ENCODE measurements at places on chromosomes 16 and 17. TPM values are rescaled to one million over a fixed set of nuclear protein-coding genes. Genes with fewer than 3 reads are reported as not detected.
A peak's percentile ranks its signal among the peaks of the same experiment; 100 is the strongest.

GRCh38 chr17:73118139-73118538 lies 25.7 kb upstream of the SLC39A11 start:
- H3K27me3 ChIP-seq = no peaks in the 10 kb centered on the region
- no peak overlapping the region for H3K4me3 ChIP-seq
- no peak overlapping the region for H3K27ac ChIP-seq
- no peak for DNase-seq
- no peaks in the 10 kb centered on the region for H3K36me3 ChIP-seq

GRCh38 chr16:85425074-85425662 lies 188.0 kb upstream of the GSE1 start:
- DNase-seq = no peak
- H3K27ac ChIP-seq = no peak overlapping the region
- H3K4me3 ChIP-seq = no peak overlapping the region
- H3K27me3 ChIP-seq = peaks cover 29% of the 10 kb centered on the region
- peaks cover 16% of the 10 kb centered on the region for H3K4me1 ChIP-seq

DNA sequence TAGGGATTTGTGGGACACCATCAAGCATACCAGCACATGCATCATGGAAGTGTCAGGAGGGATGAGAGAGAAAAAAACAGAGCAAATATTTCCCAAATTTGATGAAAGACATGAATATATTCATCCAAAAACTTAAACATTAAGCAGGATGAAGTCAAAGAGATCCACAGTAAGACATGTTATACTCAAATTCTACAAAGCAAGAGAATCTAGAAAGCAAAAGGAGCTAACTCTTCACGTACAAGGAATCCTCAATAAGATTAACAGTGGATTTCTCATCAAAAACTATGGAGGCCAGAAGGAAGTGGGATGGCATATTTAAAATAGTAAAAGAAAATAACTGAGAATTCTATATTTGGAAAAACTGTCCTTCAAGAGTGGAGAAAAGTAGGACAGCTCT lies 374.8 kb downstream of the ZFHX3 start:
- no peak overlapping the region for H3K4me3 ChIP-seq
- no peaks in the 10 kb centered on the region for H3K4me1 ChIP-seq
- no peak for DNase-seq
- H3K27ac ChIP-seq = no peak overlapping the region
- peaks cover 53% of the 10 kb centered on the region for H3K36me3 ChIP-seq
- H3K27me3 ChIP-seq = no peaks in the 10 kb centered on the region

GRCh38 chr17:1455291-1455796 lies 688 bp downstream of the CRK start:
- H3K36me3 ChIP-seq = no peaks in the 10 kb centered on the region
- peaks cover 38% of the 10 kb centered on the region for H3K4me1 ChIP-seq
- peak overlapping the region; percentile 99 for H3K4me3 ChIP-seq
- no peaks in the 10 kb centered on the region for H3K27me3 ChIP-seq
- H3K27ac ChIP-seq = peak overlapping the region; percentile 96
- peak; percentile 49 for DNase-seq

DNA sequence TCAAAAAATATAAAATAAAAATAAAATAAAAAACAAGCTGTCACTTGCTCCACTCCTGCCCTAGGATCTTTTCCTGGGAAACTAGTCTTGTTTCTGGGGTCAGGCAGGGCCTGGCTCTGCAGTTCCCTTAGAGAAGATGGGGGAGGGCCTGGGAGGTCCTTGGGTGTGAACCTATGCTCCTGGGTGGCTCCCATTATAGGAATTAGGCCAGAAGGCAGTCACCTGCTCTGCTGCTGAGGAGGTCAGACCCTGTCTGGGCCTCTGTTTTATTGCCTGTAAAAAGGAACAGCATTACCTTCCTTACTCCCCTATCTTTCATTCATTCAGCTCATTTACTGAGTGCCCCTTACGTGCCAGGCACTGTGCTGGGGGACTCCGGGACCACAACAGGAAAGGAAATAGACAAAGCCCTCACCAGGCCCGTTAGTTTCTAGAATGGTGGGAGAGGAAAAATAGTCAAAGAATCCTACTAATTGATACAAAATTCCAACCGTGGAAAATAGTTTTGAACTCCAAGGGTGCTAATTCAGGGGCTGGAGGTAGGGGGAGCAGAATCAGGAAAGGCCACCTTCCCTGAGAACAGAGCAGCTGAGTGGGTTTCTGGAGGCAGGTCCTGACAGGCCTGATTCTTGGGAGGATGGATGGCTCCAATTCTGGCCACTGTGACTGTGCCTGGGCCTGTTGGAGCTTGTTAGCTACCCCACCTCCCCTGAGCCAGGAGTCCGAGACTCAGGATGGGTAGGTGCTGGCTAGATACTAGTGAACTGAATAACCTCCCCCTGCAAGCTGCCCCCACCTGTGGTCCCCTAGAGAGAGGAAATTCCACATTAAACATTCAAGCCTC lies 1.3 kb upstream of the SLC46A1 start:
- H3K27ac ChIP-seq = no peak overlapping the region
- no peaks in the 10 kb centered on the region for H3K36me3 ChIP-seq
- H3K4me3 ChIP-seq = peak overlapping the region; percentile 67
- H3K27me3 ChIP-seq = peaks cover 51% of the 10 kb centered on the region
- peaks cover 20% of the 10 kb centered on the region for H3K4me1 ChIP-seq
- DNase-seq = no peak

DNA sequence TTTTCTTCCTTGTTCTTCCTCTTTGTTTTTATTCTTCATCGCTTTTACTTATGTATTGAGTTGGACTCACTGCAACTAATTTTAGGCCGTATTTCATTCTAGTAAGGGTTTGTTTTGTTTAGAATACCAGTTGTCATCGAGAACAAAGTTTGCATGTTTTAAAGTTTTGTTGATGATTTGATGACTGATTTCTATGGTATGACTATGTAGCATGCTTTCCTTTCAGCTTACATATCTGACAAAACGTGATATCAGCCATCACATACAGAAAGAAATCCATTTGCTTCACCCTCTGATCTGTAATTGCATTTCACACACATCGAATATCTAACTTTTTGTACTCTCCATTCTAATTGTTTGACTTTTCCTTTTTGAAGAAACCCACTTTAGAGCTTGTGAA lies 4.0 kb downstream of the PRKCA start:
- no peak for DNase-seq
- H3K27ac ChIP-seq = no peak overlapping the region
- H3K27me3 ChIP-seq = peaks cover 6% of the 10 kb centered on the region
- peaks cover 6% of the 10 kb centered on the region for H3K36me3 ChIP-seq

DNA sequence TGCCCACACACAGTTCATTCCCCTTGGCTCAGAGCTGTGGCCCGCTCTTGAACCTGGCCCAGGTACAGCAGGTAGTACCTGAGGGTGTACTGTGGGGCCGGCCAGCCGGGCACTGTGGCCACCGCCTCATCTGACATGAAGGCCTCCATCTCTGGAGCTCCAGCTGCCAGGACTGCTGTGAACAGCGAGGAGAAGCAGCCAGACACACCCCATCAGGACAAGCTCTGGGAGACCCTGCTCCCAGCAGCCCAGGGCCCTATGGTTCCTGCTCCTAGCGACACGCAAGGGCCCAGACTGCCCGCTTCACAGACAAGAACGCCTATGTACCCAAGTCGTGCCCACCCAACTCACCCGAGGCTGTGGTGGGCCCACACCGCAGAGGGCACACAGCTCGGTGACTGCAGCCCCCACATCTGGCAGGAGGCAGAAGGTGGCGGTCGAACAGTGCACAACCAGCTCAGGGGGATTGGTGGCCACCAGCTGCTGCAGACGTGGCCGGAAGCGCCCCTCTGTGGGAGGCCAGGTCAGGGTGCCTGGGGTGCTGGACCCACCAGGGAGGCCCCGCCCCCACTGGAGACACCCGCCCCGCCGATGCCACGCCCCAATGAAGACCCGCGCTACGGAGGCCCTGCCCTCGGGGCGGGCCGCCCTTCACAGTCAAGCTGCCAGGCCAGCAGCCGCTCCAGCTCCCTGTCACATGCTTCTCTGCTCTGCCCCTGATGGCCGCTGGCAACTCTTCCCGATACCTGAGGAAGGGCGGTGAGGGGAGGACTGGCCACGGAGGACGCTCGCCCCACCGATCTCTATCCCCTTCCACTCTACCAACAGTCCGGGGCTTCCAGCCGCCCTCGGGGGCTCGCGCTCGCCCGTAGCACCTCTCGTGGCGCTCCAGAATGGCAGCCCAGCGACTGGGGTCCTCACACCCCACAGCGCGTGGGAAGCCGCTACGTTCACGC lies 1.1 kb upstream of the STUB1 start:
- H3K27ac ChIP-seq = no peak overlapping the region
- DNase-seq = peak; percentile 64
- H3K36me3 ChIP-seq = peaks cover 3% of the 10 kb centered on the region
- H3K27me3 ChIP-seq = peaks cover 20% of the 10 kb centered on the region
- peak overlapping the region; percentile 91 for H3K4me3 ChIP-seq

DNA sequence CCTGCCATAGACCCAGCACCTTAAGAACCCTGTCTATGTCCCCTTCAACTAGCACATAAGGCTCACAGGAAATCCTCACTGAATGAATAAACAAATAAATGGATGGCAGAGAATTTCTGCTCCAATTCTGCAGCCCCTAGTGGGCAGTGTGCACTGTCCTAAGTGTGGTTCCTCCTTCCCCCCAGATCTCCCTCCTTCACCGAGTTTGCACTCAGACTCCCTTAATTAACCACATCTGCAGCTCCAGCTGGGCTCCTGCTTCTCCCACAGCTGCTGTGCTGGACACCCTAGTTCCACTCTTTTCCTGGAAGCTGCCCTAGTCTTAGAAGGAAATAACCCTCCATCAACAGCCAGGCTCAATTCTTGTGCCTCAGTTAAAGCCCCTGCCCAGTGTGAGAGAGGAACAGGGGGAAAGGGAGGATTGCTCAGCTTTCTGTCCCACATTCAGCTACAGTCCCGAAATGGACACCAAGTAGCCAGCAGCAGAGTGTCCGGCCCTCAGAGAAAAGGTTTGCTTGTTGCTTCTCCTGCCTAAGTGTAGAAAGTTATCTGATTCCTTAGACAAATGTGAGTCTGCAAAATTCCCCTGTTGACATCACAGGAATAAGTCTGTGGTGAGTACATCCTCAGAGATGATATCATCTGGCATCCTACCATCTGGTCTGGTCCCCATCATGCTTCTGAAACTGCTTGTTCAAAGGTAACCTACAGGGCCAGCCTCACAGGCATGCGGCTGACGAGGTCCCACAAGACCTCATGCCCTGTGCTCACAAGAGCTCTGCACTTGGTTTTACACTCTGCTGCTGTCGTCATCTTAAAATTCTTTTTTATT lies 12.3 kb downstream of the LRRC3C start:
- H3K27me3 ChIP-seq = peaks cover 4% of the 10 kb centered on the region
- peaks cover 11% of the 10 kb centered on the region for H3K4me1 ChIP-seq
- no peak for DNase-seq
- H3K36me3 ChIP-seq = no peaks in the 10 kb centered on the region
- H3K27ac ChIP-seq = no peak overlapping the region

DNA sequence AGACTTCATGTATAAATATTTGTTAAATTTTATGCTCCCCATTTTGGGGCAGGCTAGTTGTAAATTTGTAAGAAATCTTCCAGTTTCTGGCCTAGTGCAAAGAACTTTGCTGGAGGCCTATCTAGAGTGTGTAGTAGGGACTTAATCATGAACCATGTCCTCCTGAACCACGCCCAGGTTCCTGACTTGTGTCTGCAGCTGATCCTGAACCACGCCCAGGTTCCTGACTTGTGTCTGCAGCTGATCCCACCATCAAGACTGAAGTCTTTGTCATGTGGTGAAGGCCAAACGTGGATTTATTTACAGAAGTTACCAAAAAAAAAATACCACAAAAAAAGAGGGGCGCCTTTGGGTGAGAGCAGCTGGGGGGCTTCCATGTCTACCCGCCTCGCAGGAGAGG lies 33.1 kb downstream of the LMF1 start:
- DNase-seq = no peak
- no peak overlapping the region for H3K27ac ChIP-seq
- no peak overlapping the region for H3K4me3 ChIP-seq
- H3K4me1 ChIP-seq = no peaks in the 10 kb centered on the region

DNA sequence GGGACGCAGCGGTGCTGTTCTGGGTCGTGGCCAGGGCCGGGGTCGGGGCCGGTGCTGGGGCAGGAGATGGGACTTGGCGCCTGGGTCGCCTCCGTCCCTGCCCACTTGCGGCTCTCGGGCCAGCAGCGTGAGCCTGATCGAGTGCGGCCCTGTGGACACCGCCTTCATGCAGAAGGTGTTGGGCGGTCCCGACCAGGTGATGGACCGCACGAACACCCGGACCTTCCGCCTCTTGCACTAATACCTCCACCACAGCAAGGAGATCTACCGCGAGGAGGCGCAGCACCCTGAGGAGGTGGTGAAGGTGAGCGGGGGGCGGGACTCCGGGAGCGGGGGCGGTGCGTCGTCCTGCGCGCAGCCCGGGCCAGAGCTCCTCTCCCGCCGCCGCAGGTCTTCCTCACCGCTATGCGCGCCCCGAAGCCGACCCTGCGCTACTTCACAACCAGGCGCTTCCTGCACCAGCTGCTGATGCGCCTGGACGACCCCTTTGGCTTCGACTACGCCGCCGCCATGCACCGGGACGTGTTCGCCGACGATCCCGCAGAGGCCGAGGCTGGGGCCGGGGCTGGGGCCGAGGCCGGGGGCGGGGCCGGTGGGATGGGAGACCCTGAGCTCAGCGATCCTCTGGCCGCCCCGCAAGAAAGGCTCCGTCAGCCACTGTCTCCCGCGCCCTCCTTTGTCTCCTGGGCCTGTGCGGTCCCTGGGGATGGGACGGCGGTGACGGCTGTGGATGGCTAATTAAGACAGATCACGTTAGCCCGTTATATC lies 4.5 kb upstream of the HSD17B1 start:
- peak overlapping the region; percentile 27 for H3K27ac ChIP-seq
- peaks cover 13% of the 10 kb centered on the region for H3K4me1 ChIP-seq
- no peaks in the 10 kb centered on the region for H3K36me3 ChIP-seq
- H3K4me3 ChIP-seq = peak overlapping the region; percentile 72

GRCh38 chr17:75457047-75457654 lies 716 bp downstream of the TMEM94 start:
- peaks cover 56% of the 10 kb centered on the region for H3K4me1 ChIP-seq
- H3K27ac ChIP-seq = peak overlapping the region; percentile 95
- peak; percentile 32 for DNase-seq
- H3K27me3 ChIP-seq = no peaks in the 10 kb centered on the region
- no peaks in the 10 kb centered on the region for H3K36me3 ChIP-seq

GRCh38 chr17:50180111-50180510 lies 14.3 kb downstream of the SGCA start:
- H3K36me3 ChIP-seq = no peaks in the 10 kb centered on the region
- H3K4me1 ChIP-seq = peaks cover 63% of the 10 kb centered on the region
- peak overlapping the region; percentile 3 for H3K4me3 ChIP-seq
- no peak overlapping the region for H3K27ac ChIP-seq

DNA sequence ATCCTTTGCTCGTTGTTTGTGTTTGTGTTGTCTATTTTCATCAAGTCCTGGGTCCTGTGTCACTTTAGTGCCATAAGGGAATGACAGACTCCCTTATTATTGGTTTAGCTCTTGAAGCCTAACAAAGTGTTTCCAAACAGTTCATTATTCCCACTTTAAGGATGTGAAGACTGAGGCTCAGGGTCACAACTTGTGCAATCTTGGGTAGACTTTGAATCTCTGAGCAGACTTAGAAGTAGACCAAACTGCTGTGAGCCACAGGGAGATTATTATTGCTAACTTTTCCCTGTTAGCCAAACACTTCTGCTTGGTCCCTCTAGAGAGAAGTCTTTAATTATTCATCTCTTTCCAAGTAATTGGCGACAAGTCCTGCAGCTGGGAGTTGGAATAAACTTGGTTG lies 31.8 kb downstream of the PRKCB start:
- no peak for DNase-seq
- no peaks in the 10 kb centered on the region for H3K4me1 ChIP-seq
- H3K4me3 ChIP-seq = no peak overlapping the region
- H3K27me3 ChIP-seq = peaks cover 33% of the 10 kb centered on the region
- H3K27ac ChIP-seq = no peak overlapping the region
- H3K36me3 ChIP-seq = no peaks in the 10 kb centered on the region

Gene NFAT5
- total RNA-seq = 28.8 TPM

Gene KRTAP3-2
- not detected for total RNA-seq

Gene RUNDC3A
- 8.7 TPM for total RNA-seq

Gene CBFA2T3
- total RNA-seq = 4.6 TPM

Gene SEPTIN12
- not detected for total RNA-seq

Gene TOX3
- total RNA-seq = 39.2 TPM
